ENCODE measurements at places on chromosomes 5 and 9.

- no peak for DNase-seq
Measured at GRCh38 chr9:130304643-130305042, 39.1 kb downstream of the HMCN2 start.

GRCh38 chr5:2752821-2753439, 1.5 kb upstream of the IRX2 start:
- no peak for DNase-seq

DNA sequence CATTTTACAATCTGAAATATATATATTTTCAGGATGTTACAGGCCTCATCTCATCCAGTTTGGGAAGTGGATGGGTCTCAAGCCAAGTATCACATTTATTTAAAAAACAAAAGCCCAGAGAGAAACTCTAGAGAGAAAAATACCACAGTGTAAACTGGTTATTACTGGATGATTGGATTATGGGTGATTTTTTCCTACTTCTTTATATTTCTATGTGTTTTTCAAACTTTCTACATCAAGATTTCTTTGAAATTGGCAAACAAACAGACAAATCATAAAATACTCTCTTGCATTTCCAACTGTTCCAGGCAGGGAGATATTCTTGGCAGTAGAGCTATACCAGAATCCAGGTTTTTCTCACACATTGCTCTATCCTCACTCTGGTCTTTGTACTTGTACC, 116.0 kb upstream of the SMIM23 start:
- no peak for DNase-seq

- no peak for DNase-seq
Measured at GRCh38 chr9:108386032-108386431, 469.8 kb downstream of the ACTL7B start.

GRCh38 chr9:131799177-131799823, 59.4 kb upstream of the RAPGEF1 start:
- DNase-seq, result peak; percentile 72

- no peak for DNase-seq
Measured at GRCh38 chr9:68711281-68711680, 6.2 kb downstream of the PIP5K1B start.

GRCh38 chr5:140219068-140219991, 44.3 kb downstream of the CYSTM1 start:
- DNase-seq, result no peak

- DNase-seq, result no peak
Measured at GRCh38 chr5:142769251-142769792, 855 bp upstream of the ARHGAP26 start.

- no peak for DNase-seq
Measured at GRCh38 chr9:135739271-135740220, 37.6 kb downstream of the KCNT1 start.

GRCh38 chr9:133708246-133709014, 29.7 kb downstream of the SARDH start:
- no peak for DNase-seq

DNA sequence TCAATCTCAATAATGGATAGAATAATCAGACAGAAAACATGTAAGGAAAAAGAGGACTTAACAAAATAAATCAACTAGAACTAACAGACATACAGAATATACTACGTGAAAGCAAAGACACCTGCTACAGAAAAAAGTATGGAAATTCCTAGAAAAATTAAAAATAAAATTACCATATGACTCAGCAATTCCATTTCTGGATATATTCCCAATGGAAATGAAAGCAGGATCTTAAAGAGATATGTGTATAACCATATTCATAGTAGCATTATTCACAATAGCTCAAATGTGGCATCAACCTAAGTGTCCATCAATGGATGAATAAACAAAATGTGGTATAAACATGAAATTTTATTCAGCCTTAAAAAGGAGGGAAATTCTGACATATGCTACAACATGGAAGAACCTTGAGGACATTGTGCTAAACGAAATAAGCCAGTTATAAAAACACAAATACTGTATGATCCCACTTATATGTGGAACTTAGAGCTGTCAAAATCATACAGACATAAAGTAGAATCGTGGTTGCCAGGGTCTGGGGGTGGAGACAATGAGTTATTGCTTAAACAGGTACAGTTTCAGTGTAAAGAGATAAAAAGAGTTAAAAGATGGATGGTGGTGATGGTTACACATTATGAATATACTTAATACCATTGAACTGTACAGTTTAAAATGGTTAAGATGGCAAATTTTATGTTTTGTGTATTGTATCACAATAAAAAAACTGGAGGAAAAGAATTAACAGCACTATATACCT, 6.9 kb downstream of the PLAA start:
- no peak for DNase-seq

DNA sequence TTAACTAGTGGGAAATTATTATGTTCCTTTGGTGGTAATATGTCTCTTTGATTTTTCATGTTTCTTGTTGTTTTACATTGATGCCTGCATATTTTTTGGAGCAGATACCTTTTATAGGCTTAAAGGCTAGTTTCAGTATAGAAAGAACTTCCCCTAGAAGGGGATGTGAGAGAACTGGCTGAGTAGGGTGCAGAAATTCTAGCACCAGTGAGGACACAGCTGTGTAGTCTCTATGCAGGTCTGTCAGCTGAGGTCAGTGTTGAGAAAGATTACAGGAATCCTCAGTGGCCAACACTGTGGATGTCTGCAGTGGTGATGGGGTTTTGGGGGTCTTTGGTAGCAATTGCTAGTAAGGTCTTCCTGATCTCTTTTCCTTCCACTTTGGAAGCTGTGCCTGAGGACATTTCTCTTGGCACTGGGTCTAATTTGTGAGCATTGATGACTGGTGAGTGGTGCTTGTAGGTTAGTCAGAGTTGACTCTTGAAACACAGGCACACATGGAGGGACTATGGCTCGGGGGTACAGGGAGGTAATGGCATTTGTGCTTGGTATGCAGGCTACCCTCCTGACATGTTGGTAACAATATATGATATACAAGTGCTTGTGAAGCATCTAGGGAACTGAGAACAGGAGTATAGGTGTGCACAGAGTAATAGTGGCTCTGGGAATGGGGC, 221.4 kb downstream of the SPATA31D1 start:
- no peak for DNase-seq

- peak; percentile 58 for DNase-seq
Measured at GRCh38 chr9:137027369-137028262, at the start of gene ABCA2. TSS of gene ABCA2 (minus strand) at chr9:137028237. CDS start at chr9:137028140, 97 bp downstream.

DNA sequence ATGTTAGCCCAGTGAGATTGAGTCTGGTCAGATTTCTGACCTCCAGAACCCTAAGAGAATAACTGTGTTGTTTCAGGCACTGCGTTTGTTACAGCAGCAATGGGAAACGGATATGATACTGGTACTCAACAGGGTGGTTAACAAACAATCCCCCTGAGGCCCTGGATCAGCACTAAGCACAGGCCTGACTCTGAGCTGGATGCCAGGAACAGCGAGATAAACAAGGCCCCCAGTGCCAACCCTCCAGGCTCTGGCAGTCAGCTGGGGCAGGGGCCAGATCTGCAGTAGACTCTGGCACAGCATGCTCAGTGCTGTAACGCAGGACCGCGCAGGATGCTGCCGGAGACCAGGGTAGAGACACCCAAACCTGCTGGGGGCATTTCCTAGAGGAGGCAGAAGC, 22.1 kb downstream of the CPLX2 start:
- no peak for DNase-seq

GRCh38 chr9:110619831-110620230, 40.3 kb upstream of the SVEP1 start:
- peak; percentile 9 for DNase-seq

GRCh38 chr5:120504057-120504456, 40.0 kb downstream of the PRR16 start:
- DNase-seq, result no peak

DNA sequence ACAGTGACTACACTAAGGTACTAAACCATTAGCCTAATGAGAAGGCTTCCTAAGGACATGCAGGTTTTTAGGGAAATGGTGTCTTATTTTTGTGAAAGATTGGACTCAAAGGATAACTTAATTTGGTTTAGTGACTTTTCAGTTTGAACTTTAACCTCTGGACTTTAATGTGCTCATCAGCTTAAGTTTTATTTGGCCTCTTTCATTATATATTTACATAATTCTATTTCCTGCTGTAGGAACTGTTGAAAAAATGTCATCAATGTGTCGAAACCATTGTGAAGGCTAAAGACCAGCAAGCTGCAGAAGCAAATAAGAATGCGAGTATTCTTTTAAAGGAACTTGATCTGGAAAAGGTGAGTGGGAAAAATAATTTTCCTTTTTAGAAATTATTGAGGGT, 34.3 kb upstream of the EIF4EBP3 start:
- no peak for DNase-seq

DNA sequence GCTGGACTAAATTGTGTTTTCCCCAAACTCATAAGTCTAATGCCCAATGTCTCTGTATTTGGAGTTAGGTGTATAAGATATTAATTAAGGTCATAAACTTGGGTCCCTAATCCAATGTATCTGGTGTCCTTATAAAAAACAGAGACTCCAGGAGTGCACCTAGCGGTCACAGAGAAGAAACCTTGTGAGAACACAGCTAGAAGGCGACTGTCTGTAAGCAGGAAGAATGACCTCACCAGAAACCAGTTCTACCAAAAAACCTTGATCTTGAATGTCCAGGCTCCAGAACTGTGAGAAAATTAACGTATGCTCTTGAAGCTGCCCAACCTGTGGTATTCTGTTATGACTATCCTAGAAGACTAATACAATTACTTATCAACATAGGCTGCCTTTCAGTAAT, 591.7 kb upstream of the PTPRD start:
- no peak for DNase-seq

DNA sequence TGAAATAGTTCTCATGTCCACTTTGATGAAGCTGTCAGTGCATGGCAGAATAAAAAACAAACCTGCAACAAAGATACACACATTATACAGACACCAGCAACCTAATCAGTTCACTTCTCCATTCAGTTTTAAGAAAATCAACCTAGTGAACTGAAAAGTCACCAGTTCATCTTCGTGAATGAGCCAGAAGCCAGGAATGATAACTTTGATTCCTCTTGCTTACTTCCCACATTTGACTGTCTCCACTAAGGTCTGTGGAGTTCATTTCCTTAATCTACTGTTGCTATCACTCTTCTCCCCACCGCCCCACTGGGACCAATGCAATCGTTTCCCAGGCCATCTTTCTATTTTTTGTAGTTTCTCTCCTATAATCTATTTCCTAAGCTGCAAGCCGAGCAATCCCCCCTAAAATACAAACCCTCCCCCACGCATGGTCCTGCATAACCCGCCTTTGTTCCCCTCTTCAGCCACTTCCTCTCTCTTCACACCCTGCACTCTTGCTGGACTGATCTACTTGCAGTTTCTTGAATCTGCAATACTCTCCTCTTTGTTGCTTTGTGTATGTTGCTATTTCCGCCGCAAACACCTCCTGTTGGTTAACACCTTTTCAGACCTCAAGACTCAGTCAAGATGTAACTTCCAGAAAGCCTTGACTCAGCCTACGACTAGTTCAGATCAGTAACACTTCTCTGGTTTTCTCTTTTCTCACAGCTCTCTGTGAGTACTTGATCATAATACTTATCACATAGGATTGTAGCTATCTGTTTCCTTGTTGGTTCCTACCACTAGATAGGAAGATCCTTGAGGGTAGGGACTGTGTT, 16.6 kb downstream of the STOM start:
- no peak for DNase-seq

DNA sequence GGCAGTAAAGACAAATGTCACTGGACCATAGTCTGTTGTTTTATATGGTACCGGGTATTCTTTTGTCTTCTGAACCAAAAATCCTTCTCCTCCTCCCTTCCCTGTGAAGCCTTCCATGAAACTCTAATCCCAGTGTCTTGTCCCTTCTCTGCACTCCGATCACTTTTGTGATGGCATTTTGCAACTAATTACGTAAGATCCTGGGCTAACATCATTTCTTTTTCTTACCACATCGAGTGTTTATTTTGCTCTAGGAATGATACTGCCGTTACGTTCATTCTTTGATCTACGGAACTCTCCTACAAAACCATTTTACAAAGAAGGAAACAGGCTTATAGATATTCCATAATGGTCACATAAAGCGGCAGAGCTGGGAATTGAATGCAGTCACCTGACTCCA, 33.7 kb downstream of the SNX18 start:
- DNase-seq, result no peak

DNA sequence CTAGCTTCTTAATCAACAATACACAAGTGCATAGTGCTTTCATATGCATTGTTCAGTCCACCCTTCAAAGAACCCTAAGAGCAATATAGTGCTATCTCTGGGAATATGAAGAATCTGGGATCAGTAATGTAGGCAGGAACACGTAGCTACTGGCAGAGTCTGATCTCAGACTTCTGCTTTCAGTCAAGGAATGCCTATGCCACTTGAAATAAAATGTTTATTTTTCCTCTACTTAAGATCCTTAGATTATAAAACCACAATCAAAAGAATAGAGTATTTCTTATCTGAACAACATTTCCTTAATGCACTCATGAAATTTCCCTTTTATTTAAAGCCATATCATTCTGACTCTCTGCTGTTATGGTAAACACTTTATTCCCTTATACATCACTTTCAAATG, 1407.8 kb upstream of the C9orf72 start:
- DNase-seq, result no peak

- no peak for DNase-seq
Measured at GRCh38 chr9:38010918-38011704, 57.9 kb downstream of the SHB start.

DNA sequence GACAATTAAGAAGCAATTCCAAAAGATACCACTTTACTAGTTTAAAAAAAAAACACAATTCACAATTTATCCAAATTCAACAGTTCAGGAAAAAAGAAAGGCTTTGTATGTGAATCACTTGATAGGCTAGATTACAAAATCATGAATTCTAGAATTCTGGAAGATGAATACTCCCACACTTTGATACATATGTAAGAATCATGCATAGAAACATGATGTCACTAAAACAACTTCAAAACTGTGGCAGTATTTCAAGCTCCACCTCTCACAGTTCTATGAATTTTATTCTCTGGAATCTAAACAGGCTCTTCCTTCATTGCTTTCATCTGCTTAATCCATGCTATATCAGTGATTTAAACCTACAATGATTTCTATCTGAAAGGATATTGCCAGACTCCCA, 51.0 kb downstream of the GNAQ start:
- DNase-seq, result no peak

GRCh38 chr9:68727636-68728035, 22.6 kb downstream of the PIP5K1B start:
- DNase-seq, result no peak

- no peak for DNase-seq
Measured at GRCh38 chr5:173308226-173308625, 20.0 kb downstream of the STC2 start.

- no peak for DNase-seq
Measured at GRCh38 chr5:22896152-22896551, 43.0 kb upstream of the CDH12 start.

Data from AG08396 (cell line).